Caco-2 (cell line): ENCODE measurements at places on chromosomes 16 and 17. TPM values are rescaled to one million over a fixed set of nuclear protein-coding genes. Genes with fewer than 3 reads are reported as not detected.

Gene IGFBP4
- 35.7 and 49.1 TPM in 2 replicates for total RNA-seq

Gene AIPL1
- not detected in 2 replicates for total RNA-seq

Gene SOCS3
- 11.3 and 12.8 TPM in 2 replicates for total RNA-seq

Gene MC1R
- 5.6 and 6.5 TPM in 2 replicates for total RNA-seq

Gene TBC1D26
- total RNA-seq, result not detected in 2 replicates

Gene CACNB1
- 6.1 and 7.0 TPM in 2 replicates for total RNA-seq
